ENCODE measurements at places on chromosomes 6 and 20. TPM values are rescaled to one million over a fixed set of nuclear protein-coding genes. Genes with fewer than 3 reads are reported as not detected.

The TP53INP2 gene
- total RNA-seq = 3.5 TPM

The MLIP gene
- total RNA-seq = not detected

The ZNF341 gene
- total RNA-seq = 6.8 TPM

The BPIFB1 gene
- not detected for total RNA-seq

The PPP1R16B gene
- 139 TPM for total RNA-seq

The EFCAB8 gene
- total RNA-seq = 0.39 TPM

- no peak for DNase-seq
These were observed 103.9 kb upstream of the ARG1 start for GRCh38 chr6:131469130-131469529.

DNA sequence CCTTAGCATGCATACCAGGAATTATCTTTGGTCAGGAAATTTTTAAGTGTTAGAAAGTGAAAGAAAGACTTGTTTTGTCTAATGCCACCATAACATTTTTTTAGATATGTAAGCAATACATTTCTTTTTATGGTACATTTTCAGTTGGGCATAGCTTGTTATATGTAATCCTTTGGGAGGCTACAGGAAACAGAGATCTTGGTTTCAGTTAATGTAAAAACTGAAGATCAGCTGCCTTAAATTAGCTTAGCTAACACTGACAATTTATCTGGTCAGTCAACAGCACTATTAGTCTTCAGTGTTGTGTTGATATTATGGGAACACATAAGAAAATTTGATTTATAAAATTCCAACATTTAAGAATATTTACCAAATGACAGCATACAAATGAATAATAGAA lies 78.6 kb upstream of the SMIM8 start:
- no peak for DNase-seq

DNA sequence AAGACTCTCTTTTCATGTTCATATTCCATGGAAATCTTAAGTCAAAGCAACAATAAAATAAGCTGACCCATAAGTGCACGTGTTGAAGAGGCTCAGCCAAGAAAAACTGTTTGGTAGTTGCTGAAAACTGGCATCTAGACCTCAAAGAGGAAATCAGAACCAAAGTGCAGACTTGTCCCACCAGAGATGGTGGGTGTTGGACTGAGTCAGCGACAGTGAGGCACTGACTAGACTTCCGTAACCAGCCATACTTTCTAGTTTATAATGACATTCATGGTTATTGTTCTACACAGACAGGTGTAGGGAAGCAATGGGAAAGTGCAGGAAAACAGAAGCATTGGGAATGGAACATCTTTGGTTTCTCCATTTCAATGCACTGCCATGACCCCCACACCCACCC lies 175.7 kb upstream of the AGPAT4 start:
- DNase-seq = no peak

DNA sequence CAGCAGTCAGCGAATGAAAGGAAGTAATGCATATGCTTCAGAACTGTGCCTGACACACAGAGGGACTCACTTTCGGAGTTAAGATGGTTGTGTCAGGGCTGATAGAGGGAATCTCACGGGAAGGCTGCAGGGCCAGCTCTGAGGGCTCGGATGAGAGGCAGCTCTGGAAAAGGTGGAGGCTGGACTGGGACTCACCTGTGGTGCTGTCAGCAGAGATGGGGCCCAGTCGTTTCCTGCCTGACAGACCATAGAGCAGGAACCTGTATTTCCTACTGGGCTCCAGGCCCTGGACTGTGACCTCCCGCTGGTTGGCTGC lies 9.3 kb downstream of the CYP21A2 start:
- no peak for DNase-seq

DNA sequence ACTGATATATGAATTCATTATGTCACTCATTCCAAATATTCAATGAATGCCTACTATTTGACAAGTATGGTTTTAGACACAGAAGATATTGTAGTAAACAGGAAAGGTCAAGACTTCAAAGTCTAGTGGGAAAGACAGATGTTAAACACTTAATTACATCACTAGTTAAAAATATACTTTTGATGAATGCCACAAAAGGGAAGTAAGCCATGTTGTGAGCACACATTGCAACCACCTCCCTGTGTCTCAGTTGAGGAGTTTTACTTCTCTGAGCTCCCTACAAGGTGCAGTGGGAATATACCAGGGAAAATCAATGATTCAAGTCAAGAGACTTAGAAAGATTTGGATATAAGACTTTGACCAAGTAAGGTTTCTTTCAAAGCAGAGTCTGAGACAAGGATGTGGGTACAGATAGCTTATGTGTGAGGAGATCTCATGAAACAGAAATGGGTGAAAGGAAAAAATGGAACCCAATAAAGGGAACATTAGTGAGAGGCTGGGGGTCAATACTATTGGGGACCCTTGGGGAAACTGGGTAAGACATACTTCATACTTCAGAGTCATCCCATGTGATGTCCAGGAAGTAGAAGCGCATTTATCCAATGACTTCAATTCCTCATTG lies 503.7 kb downstream of the KIF16B start:
- DNase-seq = no peak

DNA sequence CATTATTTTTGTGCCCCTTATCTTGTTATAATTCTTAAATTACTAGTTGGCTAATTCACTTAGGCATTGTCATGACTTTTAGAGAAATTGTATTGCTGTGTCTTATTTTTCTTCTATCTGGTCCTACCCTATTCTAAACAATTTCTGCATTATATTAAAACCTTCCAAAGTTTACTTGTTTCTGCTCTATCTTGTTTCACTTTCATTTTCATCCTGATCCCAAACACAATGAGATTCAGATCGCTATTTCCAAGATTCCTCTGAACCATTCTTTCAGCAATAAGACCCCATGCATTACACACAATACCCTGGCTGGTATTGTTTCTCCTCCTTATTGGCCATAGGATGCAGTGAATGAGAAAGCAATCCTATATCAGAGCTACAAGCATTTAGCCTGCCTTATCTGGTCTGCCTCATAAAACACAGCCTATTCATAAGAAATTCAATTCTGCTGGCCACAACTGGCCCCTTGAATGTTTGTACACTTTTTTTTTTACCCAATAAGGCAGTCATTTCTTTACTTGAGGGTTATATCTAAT lies 69.9 kb upstream of the POU3F2 start:
- DNase-seq = no peak

GRCh38 chr6:5045416-5045815 lies 39.7 kb upstream of the PPP1R3G start:
- no peak for DNase-seq

GRCh38 chr6:166776571-166776970 lies 149.5 kb upstream of the RPS6KA2 start:
- no peak for DNase-seq

DNA sequence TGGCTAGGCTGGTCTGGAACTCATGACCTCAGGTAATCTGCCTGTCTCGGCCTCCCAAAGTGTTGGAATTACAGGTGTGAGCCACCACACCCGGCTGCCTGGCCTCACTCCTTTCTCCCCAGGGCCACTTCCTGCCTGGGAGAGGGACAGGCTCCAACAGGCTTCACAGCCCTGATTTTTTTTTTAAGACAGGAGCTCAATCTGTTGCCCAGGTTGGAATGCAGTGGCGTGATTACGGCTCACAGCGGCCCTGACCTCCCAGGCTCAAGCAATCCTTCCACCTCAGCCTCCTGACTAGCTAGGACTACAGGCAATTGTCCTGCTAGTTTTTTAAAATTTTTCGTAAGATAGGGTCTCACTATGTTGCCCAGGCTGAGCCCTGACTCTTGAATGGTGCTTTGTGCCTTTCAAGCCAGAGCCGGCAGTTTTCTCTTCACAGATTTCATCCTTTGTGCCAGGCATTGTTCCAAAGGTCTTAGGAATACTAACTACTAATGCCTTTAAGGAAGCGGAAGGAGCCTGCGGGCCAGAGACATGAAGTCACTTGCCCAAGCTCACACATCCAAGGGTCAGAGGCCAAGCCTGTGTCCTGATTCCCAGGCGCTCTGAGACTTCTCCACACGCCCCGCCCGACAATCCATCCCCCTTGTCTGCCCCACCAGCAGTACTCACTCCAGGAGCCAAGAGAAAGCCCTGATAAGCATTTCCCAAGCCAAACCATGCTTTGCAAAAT lies 19.2 kb downstream of the CAPN11 start:
- DNase-seq = no peak
